ENCODE measurements at places on chromosomes 7 and 10.

DNA sequence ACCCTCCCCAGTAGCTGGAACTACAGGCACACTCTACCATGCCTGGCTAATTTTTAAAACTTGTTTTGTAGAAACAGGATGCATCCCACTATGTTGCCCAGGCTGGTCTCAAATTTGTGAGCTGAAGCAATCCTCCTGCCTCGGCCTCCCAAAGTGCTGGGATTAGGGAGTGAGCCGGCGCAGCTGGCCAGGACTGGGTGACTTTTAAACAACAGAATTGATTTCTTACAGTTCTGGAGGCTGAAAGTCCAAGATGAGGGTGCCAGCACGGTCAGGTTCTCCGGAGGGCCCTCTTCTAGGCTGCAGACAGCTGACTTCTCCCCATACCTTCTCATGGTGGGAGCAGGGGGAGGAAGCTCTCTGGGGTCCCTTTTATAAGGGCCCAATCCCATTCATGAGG is 75.2 kb upstream of the CHST15 start:
- DNase-seq: no peak

DNA sequence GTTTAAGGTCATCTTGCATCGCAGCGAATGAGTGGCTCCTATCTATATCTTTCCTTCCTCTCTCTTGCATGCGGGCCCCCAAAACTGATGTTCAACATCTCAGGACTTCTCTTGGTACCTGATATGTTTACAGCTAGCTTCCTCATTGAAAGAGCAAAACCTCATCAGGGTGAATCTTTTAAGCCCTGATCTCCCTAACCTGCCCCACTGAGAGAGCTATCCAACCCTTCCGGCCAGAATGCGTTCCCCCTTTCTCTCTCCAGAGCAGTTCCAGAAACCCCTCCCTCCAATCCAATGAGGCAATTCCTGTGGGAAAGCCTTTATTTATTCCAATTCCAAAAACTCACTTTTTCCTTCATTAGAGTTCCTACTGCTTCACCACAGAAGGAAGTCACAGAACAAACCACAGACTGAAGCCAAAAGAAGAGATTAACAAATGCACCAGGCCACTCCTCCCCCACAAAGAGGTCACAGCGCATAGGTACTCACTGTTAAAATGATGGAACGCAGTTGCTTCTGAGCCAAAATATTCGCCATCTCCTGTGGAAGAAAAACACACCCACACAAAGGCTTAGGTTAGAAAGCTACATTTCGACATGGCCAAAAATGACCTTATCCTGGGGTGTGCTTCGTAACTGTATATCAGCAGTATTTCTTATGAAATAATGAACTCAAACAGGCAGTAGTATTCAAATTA is 232.4 kb downstream of the ELMO1 start:
- no peak for DNase-seq

GRCh38 chr10:132197271-132198067 is 10.7 kb downstream of the DPYSL4 start:
- no peak for DNase-seq

- DNase-seq: no peak
These were observed 53.8 kb downstream of the CAMK1D start for GRCh38 chr10:12403119-12403518.

- DNase-seq: no peak
These were observed 305.4 kb downstream of the WDR37 start for GRCh38 chr10:1361411-1362105.
